ENCODE measurements at places on chromosomes 12 and 14. TPM values are rescaled to one million over a fixed set of nuclear protein-coding genes. Genes with fewer than 3 reads are reported as not detected.

Gene CAPZA3
- not detected for total RNA-seq

DNA sequence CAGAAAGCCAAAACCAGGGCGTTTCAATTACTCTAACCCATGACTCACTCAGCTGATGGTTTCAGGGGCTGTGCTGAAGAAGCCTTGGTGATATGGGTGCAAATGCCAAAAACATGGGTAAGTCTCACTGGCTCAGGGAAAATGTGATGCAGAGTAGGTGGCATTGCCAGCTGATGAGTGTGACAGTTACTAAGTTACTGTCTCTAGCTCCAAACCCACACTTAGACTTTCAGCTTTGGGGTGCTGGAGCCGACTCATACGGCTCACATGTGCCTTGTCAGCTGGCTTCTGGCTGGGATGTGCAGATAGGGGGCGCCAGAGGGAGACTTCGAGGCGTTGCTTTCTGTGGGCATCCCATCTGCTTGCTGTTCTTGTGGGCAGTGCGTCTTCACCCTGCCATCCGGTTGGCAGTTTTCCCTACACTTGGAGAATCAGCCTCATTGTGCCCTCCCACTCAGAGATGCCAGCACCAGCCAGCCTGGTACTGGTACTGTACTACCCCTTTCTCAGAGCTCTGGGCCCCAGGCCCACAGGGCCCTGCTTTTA lies 11.1 kb upstream of the KRT7 start:
- peak; percentile 79 for DNase-seq

Gene KMT2D
- total RNA-seq, result 97.9 TPM

GRCh38 chr12:57875753-57876547 lies 29.4 kb upstream of the CTDSP2 start:
- no peak for DNase-seq

DNA sequence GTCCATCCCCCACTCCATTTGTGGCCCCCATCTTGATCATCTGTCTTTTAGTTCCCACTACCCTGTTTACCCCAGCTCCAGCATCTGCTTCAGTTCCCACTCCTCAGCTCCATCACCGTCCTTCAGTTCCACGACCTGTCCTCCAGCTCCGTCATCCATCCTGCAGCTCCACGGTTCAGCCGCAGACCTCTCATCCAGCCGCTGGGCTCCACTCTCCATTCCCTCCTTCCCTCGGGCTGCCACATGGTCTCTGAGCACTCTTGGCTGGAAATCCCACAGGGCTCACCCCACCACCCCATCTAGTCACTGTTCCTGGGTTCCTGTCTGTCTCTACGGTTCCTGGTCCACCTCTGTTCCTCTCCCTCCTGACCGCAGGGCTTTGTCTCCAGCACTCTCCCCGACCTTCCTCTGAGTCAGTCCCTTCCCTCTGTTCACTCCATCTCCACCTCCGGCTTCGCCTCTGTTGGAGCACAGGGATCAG lies 3.3 kb upstream of the P3H3 start:
- DNase-seq, result no peak

DNA sequence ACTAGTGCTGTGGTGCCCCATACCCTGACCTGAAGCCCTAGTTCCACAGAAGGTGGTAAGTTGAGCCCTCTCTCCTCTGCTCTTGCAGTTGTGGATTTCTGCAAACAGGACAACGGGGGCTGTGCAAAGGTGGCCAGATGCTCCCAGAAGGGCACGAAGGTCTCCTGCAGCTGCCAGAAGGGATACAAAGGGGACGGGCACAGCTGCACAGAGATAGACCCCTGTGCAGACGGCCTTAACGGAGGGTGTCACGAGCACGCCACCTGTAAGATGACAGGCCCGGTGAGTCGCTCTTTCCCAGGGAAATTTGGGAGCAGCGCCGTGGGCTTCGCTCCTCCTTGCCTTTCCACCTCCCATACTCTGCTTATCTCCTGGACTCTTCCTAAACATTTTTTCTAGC lies 92.2 kb downstream of the NT5DC3 start:
- DNase-seq, result no peak

Gene TBC1D30
- total RNA-seq, result 0.20 TPM
